HepG2 (cell line): ENCODE measurements at places on chromosomes 13 and 19. TPM values are rescaled to one million over a fixed set of nuclear protein-coding genes. Genes with fewer than 3 reads are reported as not detected.

DNA sequence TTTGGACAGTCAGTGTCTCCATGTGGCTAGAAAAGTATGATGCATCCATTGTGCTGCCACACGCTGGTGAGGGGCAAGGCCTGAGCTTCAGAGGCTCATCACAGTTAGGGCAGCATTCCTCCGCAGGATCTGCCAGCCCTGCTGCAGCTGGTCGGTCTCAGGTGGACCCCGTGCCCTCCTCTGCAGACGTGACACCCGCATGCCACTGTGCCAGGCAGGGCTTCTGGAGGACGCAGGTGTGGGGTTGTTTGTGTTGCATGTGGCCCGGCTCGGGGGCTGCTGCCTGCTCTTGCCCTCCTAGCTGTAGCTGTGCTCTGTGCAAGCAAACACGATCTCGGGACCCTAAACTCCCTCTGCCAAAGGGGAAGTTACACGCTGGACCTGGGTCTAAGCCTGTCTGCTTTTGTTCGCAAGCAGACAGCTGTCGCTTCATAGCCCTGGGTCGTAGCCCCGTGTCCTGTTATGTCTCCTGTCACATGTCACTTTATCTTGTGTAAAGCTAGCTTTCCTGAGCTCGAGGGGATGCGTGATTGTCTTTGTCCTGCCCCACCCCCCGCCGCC, 45.3 kb downstream of the SLC7A9 start:
- H3K36me3 ChIP-seq, result no peaks in the 10 kb centered on the region
- H3K4me3 ChIP-seq, result no peak overlapping the region
- H3K4me1 ChIP-seq, result peaks cover 17% of the 10 kb centered on the region
- DNase-seq, result no peak
- H3K27ac ChIP-seq, result no peak overlapping the region

- no peaks in the 10 kb centered on the region for H3K36me3 ChIP-seq
- H3K27ac ChIP-seq, result no peak overlapping the region
- H3K4me1 ChIP-seq, result no peaks in the 10 kb centered on the region
- no peak for DNase-seq
- H3K27me3 ChIP-seq, result no peaks in the 10 kb centered on the region
- no peak overlapping the region for H3K4me3 ChIP-seq
These were observed 20.1 kb downstream of the STOML3 start for GRCh38 chr13:38970380-38971051.

- DNase-seq, result no peak
- H3K36me3 ChIP-seq, result peaks cover 19% of the 10 kb centered on the region
- H3K27me3 ChIP-seq, result no peaks in the 10 kb centered on the region
- peaks cover 76% of the 10 kb centered on the region for H3K4me1 ChIP-seq
- peak overlapping the region; percentile 83 for H3K4me3 ChIP-seq
- peak overlapping the region; percentile 85 for H3K27ac ChIP-seq
These were observed 1.2 kb downstream of the CIRBP start for GRCh38 chr19:1270213-1270853.

- H3K27me3 ChIP-seq, result no peaks in the 10 kb centered on the region; the same call in 1 of the 2 replicates
- DNase-seq, result no peak
- H3K27ac ChIP-seq, result no peak overlapping the region
- no peak overlapping the region for H3K4me3 ChIP-seq
- no peaks in the 10 kb centered on the region for H3K36me3 ChIP-seq
- H3K4me1 ChIP-seq, result peaks cover 9% of the 10 kb centered on the region
These were observed 22.1 kb downstream of the FBN3 start for GRCh38 chr19:8127311-8127710.

GRCh38 chr19:10553943-10554381, 10.3 kb downstream of the ATG4D start:
- no peak for DNase-seq
- no peak overlapping the region for H3K27ac ChIP-seq
- H3K36me3 ChIP-seq, result peaks cover 66% of the 10 kb centered on the region
- H3K4me1 ChIP-seq, result no peaks in the 10 kb centered on the region
- H3K4me3 ChIP-seq, result no peak overlapping the region
- H3K27me3 ChIP-seq, result no peaks in the 10 kb centered on the region

- H3K36me3 ChIP-seq, result peaks cover 51% of the 10 kb centered on the region
- no peaks in the 10 kb centered on the region for H3K4me1 ChIP-seq
- H3K27me3 ChIP-seq, result no peaks in the 10 kb centered on the region
- no peak for DNase-seq
These were observed 8.8 kb downstream of the ERCC5 start for GRCh38 chr13:102854675-102855074.

- no peaks in the 10 kb centered on the region for H3K36me3 ChIP-seq
- no peaks in the 10 kb centered on the region for H3K27me3 ChIP-seq
- H3K27ac ChIP-seq, result no peak overlapping the region
- peak; percentile 3 for DNase-seq
- H3K4me1 ChIP-seq, result no peaks in the 10 kb centered on the region
- H3K4me3 ChIP-seq, result no peak overlapping the region
These were observed 78.5 kb upstream of the NBEA start for GRCh38 chr13:34863360-34864135.

DNA sequence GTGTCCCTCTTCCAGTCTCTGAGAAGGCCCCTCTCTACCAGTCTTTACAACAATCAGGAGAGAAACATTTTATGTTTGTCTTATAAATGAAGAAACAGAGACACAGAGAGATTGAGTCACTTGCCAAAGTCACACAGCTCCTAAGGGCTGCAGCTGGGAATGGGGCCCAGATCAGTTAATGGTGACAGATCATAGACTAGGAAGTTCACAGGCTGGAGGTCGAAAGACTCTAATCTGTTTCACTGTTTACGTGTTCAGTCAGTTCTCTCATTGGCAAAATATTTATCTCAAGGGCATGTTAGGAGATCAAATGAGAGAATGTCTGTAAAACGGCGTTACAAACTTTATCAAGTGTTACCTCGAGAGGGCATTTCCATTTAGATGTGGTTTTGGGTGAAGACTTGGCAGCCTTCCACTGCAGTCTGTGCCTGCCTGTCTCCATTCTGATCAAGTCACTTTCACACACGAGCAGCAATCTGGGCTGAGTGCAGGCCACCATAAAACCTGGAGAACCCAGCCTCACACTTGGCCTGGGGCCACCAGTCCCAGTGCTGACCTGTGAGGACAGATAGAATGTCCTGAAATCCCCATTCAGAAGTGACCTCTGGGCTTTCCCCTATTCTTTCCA, 65.1 kb downstream of the SIAH3 start:
- H3K27ac ChIP-seq, result no peak overlapping the region
- no peak for DNase-seq
- no peak overlapping the region for H3K4me3 ChIP-seq
- no peaks in the 10 kb centered on the region for H3K36me3 ChIP-seq

GRCh38 chr19:13942023-13942684, 3.9 kb upstream of the PODNL1 start:
- peaks cover 10% of the 10 kb centered on the region; the same call in 2 of the 3 replicates for H3K27me3 ChIP-seq
- H3K4me1 ChIP-seq, result 0 out of 2 replicates have a peak, but pooled peaks cover 4% of the 10 kb centered on the region
- H3K36me3 ChIP-seq, result no peaks in the 10 kb centered on the region
- no peak overlapping the region for H3K4me3 ChIP-seq
- H3K27ac ChIP-seq, result no peak overlapping the region

DNA sequence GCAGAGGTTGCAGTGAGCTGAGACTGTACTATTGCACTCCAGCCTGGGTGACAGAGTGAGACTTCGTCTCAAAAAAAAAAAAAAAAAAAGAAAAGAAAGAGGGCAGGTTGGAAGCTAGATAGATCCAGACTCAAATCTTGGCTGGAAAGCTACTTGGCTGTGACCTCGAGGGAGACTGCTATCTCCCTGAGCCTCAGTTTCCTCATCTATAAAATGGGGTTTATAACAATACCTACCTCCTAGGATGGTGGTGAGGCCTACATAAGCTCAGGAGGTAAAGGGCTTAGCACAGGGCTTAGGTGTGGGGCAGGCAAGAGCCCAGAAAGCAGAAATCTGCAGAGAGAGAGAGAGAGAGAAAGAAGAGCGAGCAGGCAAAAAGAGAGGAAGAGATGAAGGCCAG, 24.2 kb upstream of the DACT3 start:
- no peaks in the 10 kb centered on the region for H3K27me3 ChIP-seq
- H3K36me3 ChIP-seq, result peaks cover 51% of the 10 kb centered on the region
- H3K4me3 ChIP-seq, result no peak overlapping the region
- no peak for DNase-seq

The C5AR2 gene
- total RNA-seq, result 0.09 TPM in 1 of 2 replicates, not detected in the other

GRCh38 chr13:27789495-27790303, 2.6 kb upstream of the GSX1 start:
- H3K4me1 ChIP-seq, result peaks cover 27% of the 10 kb centered on the region
- H3K27ac ChIP-seq, result peak overlapping the region; percentile 18
- H3K36me3 ChIP-seq, result no peaks in the 10 kb centered on the region
- H3K4me3 ChIP-seq, result peak overlapping the region; percentile 65
- peak; percentile 20 for DNase-seq

DNA sequence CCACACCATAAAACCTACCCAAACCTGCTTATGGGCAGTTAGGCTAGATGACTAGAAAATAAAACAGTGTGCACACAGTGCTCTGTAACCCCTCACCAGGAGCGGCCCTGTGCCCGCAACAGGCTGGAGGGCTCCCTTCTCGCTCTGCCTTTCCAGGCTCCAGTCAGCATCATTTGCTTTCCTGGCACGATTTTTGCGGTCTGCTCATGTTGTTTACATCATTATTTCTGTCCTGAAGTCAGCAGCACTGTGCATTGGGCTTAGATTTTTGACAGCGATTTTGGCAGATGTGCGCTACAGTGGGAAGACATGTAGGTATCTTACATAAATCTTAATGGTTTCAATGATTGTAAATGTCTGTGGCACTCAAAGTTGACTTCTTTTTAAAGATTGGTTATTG, 344.0 kb downstream of the MTUS2 start:
- H3K4me3 ChIP-seq, result no peak overlapping the region
- no peaks in the 10 kb centered on the region for H3K36me3 ChIP-seq
- H3K27ac ChIP-seq, result no peak overlapping the region
- no peaks in the 10 kb centered on the region for H3K27me3 ChIP-seq
- DNase-seq, result no peak

GRCh38 chr19:5655412-5655811, 24.9 kb downstream of the MICOS13 start:
- H3K27ac ChIP-seq, result no peak overlapping the region
- H3K4me1 ChIP-seq, result no peaks in the 10 kb centered on the region
- peaks cover 75% of the 10 kb centered on the region for H3K36me3 ChIP-seq
- DNase-seq, result no peak
- no peaks in the 10 kb centered on the region for H3K27me3 ChIP-seq

The VSTM2B gene
- not detected in 2 replicates for total RNA-seq

DNA sequence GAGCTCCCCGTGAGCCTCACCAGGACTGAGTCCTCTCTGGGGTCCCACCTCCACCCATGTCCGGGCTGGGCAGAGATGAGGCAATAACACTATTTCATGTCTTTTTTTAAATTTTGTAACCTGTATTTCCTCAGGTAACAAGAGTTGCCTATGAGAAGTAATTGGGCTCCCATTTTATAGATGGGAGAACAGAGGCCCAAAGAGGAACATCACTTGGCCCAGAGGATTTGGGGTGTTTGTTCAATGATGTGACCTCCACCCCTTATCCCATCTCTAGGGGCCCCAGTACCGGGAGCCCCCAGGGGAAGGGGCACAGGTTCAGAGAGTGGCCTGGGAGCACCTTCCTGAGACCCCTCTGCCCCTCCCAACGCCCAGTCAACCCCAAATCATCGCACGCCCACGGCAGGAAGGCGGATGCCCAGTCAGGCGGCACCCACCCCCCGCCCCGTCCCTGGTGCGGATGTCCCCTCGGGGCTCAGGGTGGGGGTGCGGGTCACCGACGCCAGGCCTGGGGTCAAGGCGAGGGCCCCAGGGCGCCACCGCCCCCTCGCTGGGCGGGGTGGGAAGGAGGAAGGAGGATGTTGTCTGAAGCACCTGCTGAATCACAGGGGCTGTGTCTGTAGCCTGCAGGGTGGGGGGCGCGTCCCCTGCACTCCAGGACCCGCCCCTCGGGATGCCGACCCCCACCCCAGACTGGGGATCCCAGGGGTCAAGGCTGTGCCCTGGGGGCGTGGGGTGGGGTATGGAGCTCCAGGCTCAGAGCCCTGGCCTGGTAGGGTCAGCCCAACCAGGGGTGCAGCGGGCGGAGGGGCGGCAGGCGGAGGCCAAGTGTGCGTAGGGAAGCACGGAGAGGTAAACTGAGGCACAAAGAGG, 9.0 kb upstream of the CIRBP start:
- H3K27me3 ChIP-seq, result no peaks in the 10 kb centered on the region
- peaks cover 87% of the 10 kb centered on the region for H3K4me1 ChIP-seq
- H3K27ac ChIP-seq, result peak overlapping the region; percentile 85
- no peak for DNase-seq
- peak overlapping the region; percentile 67; the same call in 1 of the 2 replicates for H3K4me3 ChIP-seq

GRCh38 chr13:91072486-91072885, 275.0 kb upstream of the MIR17HG start:
- H3K4me1 ChIP-seq, result no peaks in the 10 kb centered on the region
- no peaks in the 10 kb centered on the region; the same call in 1 of the 2 replicates for H3K27me3 ChIP-seq
- H3K27ac ChIP-seq, result no peak overlapping the region
- no peak overlapping the region for H3K4me3 ChIP-seq
- DNase-seq, result no peak
- no peaks in the 10 kb centered on the region for H3K36me3 ChIP-seq

- DNase-seq, result no peak
- H3K27me3 ChIP-seq, result 0 out of 3 replicates have a peak, but pooled peaks cover 3% of the 10 kb centered on the region
- H3K4me3 ChIP-seq, result no peak overlapping the region
- H3K4me1 ChIP-seq, result peaks cover 35% of the 10 kb centered on the region
- H3K27ac ChIP-seq, result no peak overlapping the region
These were observed 1.3 kb downstream of the CCDC8 start for GRCh38 chr19:46411925-46412649.

The C1QTNF9 gene
- total RNA-seq, result not detected in 2 replicates

The USP12 gene
- total RNA-seq, result 19.5 and 30.3 TPM in 2 replicates

DNA sequence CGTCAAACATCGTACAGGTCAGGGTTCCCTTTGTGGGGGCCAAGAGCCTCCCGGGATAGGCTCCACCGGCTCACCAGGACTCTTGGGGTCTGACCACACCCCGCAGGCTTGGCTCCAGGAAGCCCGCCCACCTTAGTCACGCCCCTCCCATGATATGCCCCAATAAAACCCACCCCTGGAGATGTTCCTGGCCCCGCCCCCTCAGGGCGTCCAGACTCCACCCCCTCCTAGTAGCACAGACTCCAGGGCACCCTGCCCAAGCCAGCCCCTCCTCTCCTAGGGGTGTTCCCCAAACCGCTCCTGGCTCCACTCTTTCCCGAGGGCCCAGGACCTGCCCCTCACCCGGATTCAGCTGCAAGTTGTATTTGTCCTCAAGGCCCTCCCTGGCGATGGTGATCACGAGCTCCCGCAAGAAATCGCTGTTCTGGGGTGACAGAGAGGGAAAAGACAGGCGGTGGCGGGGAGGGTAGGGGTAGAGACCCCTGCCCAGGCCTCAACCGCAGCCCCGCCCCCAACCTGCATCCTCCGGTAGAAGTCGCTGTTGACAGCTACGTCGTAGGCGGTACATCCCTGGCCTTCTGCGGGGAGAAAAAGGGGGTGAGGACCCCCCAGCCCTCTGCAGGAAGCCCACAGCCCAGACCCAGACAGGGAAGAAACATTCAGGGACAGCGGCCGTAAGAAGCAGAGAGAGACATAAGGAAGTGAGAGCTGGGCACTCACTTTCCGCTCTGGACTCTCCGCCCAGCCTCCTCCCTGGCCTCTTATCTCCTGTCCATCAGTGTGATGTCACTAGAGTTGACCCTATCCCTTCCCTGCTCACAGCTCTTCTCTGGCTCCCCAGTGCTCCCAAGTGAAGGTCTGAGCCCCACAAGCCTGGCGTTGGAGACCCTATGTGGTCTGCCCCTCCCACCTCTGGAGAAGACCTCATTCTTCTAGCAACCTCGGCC, 3.9 kb downstream of the PIH1D1 start:
- no peak overlapping the region for H3K4me3 ChIP-seq
- no peaks in the 10 kb centered on the region; the same call in 2 of the 3 replicates for H3K27me3 ChIP-seq
- peaks cover 25% of the 10 kb centered on the region; the same call in 2 of the 3 replicates for H3K36me3 ChIP-seq
- H3K4me1 ChIP-seq, result peaks cover 32% of the 10 kb centered on the region
